ENCODE measurements at places on chromosomes 13 and 19. TPM values are rescaled to one million over a fixed set of nuclear protein-coding genes. Genes with fewer than 3 reads are reported as not detected.
A peak's percentile ranks its signal among the peaks of the same experiment; 100 is the strongest.

POU2F2 gene
- 1.4 TPM for total RNA-seq

- DNase-seq, result no peak
Observed at GRCh38 chr19:1429750-1430149, 8.4 kb upstream of the RPS15 start.

DNA sequence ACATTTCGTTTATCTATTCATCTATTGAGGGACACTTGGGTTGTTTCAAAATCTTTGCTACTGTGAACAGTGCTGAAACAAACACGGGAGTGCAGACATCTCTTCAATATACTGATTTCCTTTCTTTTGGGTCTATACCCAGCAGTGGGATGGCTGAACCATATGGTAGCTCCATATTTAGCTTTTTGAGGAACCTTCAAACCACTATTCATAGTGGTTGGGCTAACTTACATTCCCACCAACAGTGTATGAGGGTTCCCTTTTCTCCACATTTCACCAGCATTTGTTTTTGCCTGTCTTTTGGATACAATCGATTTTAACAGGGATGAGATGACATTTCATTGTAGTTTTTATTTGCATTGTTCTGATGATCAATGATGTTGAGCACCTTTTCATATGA, 798.2 kb downstream of the UQCRFS1 start:
- DNase-seq, result no peak

- DNase-seq, result no peak
Observed at GRCh38 chr19:18833141-18833476, 1.4 kb downstream of the UPF1 start.

DNA sequence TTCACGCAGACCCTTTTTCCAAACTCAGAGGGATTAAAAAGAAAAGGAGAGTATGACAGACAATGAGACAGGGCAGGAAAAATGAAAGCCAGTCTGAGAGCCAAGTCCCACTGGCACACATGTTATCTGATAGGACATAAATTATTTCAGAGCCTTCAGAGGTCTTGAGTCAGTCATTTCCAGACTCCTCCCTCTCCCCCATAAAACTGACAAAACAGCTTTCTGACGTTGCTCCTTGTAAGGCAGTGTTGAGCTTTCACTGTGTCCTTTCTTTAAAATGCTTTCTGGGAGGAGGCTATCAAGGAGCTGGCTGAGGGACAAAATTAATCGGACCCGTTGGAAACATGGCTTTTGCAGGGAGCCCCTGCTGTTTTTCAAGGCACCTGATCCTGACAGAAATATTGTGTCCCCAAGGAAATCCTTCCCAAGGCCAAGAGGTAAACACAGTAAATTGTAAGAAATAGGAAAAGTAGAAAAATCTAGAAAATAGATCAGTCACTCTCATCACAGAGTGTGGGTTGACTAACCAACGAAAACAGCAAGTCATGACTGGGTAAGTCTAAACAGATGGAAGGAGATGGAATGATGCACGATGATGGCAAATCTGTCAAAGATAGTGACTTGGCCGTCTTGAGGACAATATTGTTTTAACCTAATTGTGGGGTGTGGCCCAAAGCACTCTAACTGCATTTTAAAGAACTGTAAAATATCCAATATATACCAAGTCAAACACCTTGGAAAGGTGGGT, 89.7 kb downstream of the DCT start:
- DNase-seq, result no peak

SLC5A5 gene
- not detected for total RNA-seq

SLC10A2 gene
- not detected for total RNA-seq

- no peak for DNase-seq
Observed at GRCh38 chr19:54325631-54326030, 12.7 kb upstream of the LILRA5 start.

GRCh38 chr13:88718781-88719180, 1047.6 kb downstream of the SLITRK5 start:
- no peak for DNase-seq

DNA sequence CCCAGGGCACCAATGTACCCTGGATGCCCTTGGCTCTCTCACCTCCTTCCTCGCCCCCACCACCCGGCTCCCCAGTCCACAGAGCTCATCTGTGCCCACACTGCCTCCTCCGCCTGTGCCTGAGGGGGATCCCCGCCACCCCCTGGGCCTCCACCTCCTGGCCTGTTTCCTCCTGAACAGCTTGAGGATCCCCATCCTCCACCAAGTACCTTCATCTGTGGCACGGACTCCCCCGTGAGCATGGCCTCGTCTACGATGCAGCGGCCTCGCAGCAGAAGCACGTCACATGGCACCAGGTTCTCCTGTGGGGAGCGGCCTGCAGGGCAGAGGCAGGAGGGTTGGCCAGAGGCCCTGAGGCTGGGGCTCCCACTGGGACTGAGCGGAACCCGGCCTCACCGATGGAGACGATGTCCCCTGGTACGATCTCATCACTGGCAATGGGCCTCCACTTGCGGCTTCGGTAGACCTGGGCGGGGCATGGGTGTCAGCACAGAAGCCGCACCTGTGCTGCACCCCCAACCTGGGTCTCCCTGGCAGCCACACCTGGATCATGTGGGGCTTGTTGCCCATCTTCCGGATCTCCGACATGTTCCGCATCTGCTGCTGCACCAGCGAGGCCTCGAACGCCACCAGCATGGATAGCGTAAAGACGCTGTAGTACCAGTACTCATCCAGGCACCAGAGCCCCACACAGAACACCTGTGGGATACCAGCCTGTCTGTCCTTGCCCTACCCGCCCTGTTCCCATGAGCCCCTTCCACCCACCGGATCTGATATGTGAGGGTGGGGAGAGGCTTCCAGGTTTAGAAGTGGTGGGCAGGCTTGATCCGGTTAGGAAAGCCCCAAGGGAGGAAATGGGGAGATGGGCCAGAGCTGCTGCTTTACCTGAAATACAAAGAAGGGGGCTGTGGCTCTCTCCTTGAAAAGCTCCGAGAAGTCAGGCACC, 6.8 kb downstream of the ATP13A1 start:
- DNase-seq, result no peak

SMAD9 gene
- 0.62 TPM for total RNA-seq

DNA sequence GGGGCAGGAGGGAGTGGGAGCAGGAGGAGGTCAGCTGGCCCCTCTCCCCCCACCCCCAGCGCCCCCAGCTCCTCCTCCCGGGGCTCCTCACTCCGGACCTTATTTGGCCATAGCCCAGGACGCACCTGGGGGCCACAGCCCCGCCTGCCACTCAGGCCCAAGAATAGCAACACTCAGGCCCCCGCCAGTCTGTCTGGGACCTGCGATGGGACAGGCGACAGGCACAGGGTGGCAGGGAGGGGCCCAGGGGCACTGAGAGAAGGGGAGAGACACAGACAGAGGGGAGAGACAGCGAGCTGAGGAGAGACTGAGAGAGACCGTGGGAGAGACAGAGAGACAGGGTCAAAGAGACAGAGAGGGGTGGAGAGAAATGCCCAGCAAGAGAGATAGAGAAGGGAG, 10.2 kb downstream of the JOSD2 start:
- no peak for DNase-seq

SMIM44 gene
- 0.62 TPM for total RNA-seq

GRCh38 chr19:58569191-58569942, 3.8 kb downstream of the MZF1 start:
- no peak for DNase-seq

DNA sequence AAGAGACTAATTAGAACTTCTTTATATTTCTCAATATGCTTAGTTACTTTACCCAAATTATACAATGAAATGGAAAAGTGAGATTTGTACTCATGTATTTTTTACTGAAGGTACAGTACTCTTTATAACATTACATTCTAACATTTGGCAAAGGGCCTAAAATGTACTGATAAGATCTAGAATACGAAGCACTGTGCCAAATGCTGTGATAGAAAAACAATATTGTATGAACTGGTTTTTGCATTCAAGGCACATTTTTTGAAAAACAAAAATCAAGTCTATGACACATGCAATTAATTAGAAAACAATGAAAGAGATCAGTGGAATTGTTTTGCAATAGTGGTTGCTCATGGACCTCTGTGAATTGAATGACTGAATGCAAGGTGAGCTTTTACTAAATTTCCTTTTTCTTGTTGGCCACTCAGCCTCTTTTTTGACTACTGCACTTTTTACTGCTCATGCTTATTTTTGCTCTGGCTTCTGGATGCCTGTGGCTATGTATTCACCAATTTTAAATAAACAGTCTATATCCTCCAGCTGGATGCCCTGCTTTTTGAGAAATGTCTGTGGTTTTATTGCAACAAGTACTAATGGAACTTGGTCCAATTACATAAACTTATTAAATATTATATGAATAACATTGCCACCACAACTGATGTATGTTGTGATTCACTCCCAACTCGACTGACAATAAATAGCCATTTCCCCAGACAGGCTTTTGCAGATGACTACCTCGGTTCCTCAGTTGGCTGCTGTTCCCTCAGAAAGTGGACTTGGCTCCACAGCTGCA, 41.4 kb upstream of the OBI1 start:
- no peak for DNase-seq

DNA sequence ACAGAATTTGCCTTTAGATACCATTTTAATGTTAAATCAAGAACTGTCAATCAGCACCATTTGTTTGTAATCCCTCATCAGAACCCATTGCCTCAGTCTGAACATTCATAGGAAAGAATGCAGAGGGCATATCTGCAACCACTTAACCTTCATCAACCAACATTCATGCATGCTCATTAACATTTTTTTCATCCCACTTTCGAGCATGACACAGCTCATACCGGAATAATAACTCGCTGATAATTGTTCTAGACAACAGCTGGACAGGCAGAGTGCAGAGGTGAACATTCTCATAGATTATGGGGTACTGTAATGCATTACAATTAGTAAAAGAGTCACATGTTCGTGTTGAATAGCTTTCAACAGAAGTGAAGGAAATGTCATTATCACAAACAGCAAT, 216.8 kb downstream of the DIAPH3 start:
- DNase-seq, result no peak

GRCh38 chr19:11624069-11624463, 26.8 kb downstream of the ZNF627 start:
- peak; percentile 25 for DNase-seq

DNA sequence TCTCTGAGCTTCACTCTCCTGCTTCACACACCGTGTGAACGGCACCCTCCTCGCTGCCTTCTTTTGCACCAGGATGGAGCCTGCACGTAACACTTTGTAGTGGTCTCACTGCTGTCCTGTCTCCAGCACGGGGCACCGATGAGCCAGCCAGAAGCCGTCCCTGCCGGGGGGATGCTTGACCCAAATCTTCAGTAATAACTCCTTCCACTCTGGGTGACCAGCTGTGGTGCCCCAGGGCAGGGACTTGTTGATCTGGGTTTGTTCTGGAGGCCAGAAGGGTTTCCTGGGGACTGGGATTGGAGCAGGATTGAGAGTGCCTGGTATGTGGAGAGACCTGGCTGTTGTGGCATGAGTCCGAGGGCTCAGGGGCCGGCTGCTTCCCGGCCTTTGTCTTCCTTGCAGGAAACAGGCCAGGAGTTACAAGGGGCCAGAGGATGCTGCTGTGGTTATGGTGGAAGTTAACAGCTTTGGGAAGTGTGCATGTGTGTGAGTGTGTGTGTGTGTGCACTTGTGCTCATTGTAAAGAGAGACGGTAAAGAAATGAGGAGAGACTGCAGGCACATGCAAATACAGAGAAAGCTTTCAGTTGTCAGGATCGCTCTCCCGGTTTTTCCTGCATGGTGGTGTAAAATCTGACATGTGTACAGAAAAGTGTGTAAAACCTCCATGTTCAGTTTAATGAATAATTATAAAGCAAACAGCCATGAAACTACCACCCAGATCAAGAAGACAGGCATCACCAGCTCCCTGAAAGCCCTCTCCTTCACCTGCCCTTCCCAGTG, 18.9 kb downstream of the PAK4 start:
- no peak for DNase-seq

DNA sequence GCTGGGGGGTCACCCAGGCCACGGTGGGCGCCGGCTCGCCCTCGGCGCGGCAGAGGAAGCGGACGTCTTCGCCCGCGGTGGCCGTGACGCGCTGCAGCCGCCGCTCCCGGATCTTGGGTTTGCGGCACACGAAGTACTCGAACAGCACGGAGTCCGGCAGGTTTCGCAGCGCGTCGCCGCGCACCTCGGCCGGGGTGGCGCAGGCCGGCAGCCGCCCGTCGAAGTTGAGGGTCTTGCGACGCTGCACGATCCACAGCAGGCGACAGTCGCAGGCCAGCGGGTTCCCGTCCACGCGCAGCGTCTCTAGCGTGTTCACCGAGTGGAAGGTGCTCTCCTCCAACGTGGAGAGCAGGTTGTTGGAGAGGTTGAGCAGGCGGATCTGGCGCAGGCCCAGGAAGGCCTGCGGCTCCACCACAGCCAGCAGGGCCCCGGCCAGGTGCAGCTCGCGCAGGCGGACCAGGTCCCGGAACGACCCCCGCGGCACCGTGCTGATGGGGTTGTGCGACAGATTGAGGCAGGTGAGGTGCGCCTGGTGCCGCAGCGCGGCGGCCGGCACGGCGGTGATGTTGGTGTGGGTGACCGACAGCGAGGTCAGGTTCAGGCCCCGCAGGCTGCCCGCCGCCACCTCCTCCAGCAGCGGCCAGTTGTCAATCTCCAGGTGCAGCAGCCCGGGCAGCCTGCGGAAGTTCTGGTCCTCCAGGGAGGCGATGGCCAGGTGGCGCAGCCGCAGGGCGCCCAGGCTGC, 8.6 kb upstream of the PEAK3 start:
- DNase-seq, result no peak

DNA sequence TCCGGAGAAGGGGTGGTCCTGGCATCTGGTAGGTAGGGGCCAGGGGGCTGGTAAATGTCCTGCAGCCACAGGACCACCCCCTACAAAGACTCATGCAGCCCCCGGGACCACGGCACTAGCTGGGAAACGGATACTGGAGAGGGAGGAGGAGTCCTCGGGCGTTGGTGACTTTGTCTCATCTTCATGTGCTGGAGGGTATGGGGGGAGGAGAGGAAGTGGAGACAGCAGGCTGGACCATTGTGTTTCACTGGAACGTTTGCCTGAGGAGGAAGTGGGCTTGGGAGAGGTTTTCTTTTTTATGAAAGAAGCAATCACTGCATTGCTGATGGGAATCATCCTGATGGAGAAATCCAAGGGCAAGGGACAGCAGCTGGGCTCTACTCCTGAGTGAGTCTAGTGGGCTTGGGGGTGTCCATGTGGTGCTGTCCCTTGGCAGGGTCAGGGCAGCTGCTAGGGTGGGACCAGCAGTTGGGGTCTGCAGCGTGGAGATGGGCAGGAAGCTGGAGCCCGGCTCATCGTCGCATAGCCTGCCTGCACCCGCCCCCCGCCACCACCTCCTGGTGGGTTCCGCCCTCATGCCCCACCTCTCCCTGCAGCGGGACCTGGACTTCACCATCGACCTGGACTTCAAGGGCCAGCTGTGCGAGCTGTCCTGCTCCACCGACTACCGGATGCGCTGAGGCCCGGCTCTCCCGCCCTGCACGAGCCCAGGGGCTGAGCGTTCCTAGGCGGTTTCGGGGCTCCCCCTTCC, 1.7 kb upstream of the ADM5 start:
- DNase-seq, result no peak

All from kidney epithelial cell (primary cell).